ENCODE measurements at places on chromosomes 5 and 9.

- no peak for DNase-seq
These were observed 85.3 kb downstream of the TTC39B start for GRCh38 chr9:15221746-15222145.

DNA sequence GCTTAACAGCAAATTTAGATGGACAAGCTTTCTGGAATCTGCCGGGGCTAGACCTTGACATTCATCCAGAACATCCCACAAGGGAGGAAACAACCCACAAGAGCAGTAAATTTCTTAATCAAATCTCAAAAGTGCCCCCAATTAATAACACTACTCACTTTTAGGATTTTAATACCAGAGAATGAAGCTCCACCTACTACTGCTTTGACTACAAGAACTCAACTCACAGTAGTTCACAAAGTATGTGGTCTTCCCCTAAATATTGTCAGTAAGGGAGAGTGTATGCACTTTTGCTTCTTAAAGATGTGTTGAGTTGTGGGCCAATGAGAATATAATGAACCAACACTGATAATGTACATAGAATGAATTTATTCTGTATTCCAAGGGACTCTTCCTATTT lies 94.7 kb downstream of the EBF1 start:
- no peak for DNase-seq

- peak; percentile 47 for DNase-seq
These were observed 1530.6 kb downstream of the EFNA5 start for GRCh38 chr5:106140101-106140500.

- no peak for DNase-seq
These were observed 47.8 kb downstream of the TSPAN17 start for GRCh38 chr5:176695073-176695472.

GRCh38 chr5:166358127-166358830 lies 1933.2 kb upstream of the WWC1 start:
- DNase-seq = peak; percentile 84

GRCh38 chr9:19023078-19023477 lies 9.9 kb downstream of the SAXO1 start:
- DNase-seq = no peak

- no peak for DNase-seq
These were observed 41.9 kb upstream of the CTSL start for GRCh38 chr9:87683751-87684626.

- peak; percentile 52 for DNase-seq
These were observed 25.8 kb downstream of the TRPM6 start for GRCh38 chr9:74861773-74862474.

- no peak for DNase-seq
These were observed 80.5 kb upstream of the JAK2 start for GRCh38 chr9:4904322-4905134.

GRCh38 chr9:135976944-135977343 lies 15.8 kb upstream of the UBAC1 start:
- DNase-seq = no peak

GRCh38 chr5:878125-878524 lies 14.5 kb downstream of the BRD9 start:
- no peak for DNase-seq

DNA sequence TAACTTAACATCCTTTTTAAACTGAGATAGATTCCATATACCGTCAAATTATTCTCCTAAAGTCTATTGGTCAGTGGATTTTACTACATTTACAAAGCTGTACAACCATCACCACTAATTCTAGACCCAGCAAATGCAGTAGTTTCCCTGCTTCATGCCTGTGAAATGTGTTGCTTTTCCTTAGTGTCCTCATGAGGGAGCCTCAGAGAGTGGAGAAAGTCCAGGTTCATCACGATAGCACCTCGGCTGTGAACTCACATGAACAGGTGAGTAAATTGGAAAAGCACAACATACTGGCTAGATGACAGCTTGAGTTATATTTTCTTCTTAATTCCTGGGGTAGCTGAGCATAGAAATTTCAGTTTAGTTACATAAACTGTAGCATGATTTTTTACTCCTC lies 653.7 kb downstream of the MTRR start:
- no peak for DNase-seq

DNA sequence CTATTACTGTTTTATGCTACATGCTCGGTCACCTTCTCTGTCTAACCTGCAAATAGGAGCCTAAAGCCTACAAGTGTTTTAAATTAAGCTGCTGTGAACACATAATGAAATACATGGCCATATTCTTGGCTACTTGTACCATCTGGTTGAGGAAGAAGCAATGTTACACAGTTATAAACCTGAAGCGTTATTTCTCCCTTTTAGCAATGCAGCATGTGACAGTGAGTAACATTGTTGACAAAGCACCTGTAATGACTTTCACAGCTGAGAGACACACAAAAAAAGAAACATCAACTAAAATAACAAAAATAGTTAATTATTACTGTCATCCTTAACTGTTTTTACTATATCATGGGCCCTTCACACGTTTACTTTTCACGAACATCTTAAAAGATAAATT lies 146.9 kb downstream of the RORB start:
- DNase-seq = no peak

GRCh38 chr5:169527863-169528262 lies 55.7 kb upstream of the SPDL1 start:
- DNase-seq = peak; percentile 14

DNA sequence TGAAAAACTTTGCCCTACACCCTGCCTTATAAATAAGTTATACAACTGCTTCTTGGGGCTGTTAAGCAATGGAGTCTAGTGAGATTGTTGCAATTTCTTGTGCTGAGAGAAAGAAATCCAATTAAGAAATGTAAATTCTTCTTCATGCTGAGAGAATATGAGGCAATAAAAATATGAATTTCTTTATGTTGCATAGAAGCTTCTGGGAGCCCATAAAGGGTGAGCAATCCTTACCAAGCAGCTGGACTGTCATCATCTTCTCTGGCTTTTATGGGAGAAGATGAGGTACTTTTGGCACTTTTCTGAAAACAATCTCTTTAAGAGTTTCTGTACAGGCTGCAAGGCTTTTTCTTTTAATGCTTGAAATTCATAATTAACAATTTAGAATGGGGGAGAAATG lies 204.3 kb downstream of the DMRTA1 start:
- no peak for DNase-seq

GRCh38 chr9:28320616-28321015 lies 747.3 kb upstream of the C9orf72 start:
- DNase-seq = no peak

DNA sequence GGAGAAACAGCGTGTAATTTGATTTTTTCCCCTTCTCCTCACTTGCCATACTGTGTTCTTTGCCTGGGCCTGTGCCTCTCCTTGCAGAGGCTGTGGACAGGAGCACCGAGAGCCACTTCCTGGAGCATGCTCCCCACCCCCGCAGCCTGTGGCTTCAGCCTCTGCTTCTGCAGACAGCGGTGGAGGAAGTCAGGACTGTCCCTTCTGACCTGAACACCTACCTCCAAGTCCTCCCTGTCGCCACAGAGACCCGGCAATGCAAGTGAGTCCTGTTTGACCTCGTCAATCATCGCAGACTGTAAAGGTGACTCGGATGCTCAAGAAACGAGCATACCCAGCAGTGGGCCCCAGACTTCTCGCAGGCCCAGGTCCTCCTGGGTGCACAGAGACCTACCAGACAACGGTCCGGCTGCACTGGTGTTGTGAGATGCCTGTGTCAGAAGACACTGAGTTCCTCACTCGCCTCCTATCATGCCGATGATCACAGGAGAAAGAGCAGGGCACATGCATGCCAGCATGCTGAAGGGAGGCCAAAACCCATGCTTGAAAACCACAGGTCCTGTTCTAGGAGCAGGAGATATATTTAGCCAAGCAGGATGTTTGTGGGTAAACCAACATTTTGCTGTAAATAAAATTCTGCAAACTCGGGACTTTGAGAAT lies 198.8 kb downstream of the AUH start:
- DNase-seq = no peak

DNA sequence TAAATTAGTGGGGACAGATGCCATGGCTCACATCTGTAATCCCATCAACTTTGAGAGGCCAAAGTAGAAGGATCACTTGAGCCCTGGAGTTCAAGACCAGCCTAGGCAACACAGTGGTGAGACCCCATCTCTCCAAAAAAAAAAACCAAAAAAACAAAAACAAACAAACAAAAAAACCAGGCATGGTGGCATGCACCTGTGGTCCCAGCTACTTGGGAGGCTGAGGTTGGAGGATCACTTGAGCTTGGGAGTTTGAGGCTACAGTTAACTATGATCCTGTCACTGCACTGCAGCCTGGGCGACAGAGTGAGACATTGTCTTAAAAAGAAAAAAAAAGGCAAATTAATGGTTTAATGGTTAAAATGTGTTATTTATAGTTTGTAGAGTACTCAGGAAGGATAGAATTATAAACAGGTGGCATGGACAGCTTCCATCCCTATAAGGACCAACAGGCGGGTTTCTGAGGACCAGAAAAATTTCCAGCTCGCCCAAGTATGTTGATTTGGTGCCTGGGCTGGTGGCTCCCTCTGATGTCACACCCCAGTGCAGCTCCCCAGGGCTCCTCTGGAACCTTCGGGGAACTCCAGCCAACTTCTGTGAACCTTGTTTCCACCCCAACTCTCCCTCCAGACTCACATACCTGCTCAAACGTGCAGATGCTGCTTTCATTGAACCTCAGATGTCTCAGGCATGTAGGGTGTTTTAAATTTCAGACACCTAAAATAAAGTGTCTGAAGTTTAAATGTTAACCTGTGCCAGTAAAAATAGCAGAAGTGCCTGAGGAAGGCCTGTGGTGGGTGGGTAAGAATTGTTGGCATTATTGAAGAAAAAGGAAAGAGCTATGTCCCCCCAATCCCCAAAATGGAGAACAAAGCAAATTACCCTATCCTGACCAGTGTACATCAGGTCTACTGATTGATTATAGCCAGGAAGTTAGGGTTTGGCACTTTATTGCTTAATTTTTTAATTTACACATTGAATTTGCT lies 69.0 kb downstream of the TRIO start:
- DNase-seq = no peak

DNA sequence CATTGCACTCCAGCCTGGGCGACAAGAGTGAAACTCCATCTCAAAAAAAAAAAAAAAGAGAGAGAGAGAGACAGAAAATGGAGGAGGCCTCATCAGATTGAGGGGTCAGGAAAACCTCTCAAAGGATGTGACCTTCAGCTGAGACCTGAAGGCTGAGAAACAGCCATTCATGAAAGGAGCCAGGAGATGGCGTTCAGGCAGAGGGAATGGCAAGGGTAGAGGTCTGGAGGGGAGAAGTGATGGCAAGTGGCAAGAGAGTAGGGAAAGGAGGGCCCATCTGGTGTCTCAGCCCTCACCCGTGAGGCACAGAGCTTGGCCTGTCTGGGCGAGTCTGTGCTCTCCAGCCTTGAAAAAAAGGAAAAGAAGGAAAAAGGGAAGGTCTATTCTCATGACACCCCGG lies 17.0 kb downstream of the CAMK2A start:
- DNase-seq = no peak

- no peak for DNase-seq
These were observed 49.8 kb downstream of the EBF1 start for GRCh38 chr5:159049844-159050315.

GRCh38 chr9:116232424-116233159 lies 79.0 kb downstream of the PAPPA start:
- DNase-seq = peak; percentile 86

DNA sequence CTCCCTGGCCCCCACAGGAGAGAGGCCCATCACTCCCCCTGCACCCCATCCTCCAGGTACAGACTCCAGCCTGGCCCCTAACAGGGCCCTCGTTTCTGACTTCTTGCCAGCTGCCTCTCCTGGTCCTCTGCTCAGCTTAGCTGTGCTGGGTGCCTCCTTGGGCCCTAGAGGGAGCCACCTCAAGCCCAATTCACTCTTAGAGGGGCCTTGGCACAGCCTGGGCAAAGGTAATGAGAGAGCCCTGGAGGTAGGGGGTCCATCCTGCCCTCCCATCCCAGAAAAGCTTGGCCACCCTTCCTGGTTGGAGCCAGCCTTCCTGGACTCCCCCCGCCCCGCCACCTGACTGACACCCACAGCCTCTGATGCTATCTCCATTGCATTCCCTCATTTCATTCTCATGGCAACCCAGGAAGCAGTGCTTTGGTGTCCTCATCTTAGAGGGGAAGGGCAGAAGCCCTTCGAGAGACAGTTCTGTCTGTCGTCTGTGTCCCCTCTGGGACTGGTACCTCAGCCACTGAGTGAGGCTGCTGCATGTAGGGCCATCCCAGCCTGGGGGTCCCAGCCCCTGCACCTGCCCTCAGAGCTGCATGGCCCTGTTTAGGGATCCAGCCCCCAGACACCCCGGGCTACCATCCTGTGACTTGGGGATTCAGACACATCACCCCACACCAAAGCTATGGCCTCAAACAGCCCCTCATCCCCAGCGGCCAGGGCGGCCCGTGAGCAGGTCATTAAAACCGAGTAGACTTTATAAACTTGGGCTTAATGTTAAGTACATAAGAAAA lies 95.5 kb downstream of the BARX1 start:
- DNase-seq = no peak

DNA sequence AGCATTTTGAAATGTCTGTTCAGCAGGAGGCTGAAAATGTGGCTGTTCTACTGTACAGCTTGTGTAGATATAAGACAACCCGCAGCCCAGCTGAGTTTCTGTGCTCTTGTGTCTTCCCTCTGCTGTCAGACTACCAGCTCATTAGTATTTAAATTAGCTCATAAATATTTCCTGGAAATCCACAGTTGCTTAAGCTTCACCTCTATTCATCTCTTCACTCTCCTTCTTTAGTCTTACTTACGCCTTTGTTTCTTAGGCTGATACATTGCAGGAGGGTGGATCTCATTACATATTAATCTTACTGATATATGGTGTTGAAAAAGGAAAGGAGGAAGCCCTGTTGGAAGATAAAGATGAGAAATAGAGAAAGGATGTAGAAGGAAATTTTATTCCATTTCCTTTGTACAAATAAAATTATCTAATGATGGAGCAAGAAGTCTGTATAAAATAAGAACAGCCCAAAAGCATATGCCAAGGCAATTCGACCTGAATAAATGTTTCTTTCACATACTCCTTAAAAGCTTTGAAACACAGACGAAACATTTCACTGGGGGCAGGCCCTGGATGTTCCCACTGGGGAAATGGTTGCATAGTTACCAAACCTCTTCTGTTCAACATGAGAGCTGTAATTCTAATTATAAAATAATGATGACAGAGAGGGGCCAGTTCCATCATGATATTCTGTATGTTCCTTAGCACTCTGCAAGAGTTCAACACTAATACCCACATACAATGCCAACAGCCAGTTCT lies 111.8 kb upstream of the APC start:
- DNase-seq = no peak

DNA sequence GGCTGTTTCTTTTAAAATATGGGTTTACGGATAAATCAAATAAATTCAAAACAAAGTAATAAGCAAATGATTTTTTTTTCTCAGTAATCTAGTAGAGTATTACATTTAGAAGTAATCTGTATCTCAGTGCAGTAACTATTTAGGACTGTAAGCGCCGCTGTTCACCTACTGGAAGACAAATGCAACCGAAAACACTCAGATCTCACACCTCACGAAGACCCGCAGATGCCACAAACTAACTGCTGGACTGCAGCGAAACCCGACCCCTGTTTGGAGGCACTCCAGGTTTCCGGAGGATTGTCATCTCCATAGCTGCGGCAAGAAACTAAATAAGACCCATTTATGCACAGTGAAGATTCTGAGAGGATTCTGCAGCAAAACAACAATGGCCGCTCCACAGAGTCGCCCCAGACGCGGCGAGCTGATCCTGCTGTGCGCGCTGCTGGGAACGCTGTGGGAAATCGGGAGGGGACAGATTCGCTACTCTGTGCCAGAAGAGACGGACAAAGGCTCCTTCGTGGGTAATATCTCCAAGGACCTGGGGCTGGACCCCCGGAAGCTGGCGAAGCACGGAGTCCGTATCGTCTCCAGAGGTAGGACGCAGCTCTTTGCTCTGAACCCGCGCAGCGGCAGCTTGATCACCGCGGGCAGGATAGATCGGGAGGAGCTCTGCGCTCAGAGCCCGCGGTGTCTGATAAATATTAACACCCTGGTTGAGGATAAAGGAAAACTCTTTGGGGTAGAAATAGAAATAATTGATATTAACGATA lies at the start of gene PCDHGA8:
Gene PCDHGA8 (plus strand): TSS at position 205 of the 770 bp plus-strand sequence. CDS start 181 bp downstream, at position 386.
- no peak for DNase-seq

All from NCI-H226 (cell line).